ENCODE measurements at places on chromosomes 16 and 17.

GRCh38 chr16:2835638-2836493, 5.8 kb downstream of the ZG16B start:
- no peak for DNase-seq

- no peak for DNase-seq
Measured at GRCh38 chr16:28053461-28053860, 10.1 kb downstream of the GSG1L start.

GRCh38 chr16:74773446-74774222, 986 bp downstream of the FA2H start:
- peak; percentile 72 for DNase-seq

- no peak for DNase-seq
Measured at GRCh38 chr16:89004209-89004831, 27.3 kb upstream of the CBFA2T3 start.

DNA sequence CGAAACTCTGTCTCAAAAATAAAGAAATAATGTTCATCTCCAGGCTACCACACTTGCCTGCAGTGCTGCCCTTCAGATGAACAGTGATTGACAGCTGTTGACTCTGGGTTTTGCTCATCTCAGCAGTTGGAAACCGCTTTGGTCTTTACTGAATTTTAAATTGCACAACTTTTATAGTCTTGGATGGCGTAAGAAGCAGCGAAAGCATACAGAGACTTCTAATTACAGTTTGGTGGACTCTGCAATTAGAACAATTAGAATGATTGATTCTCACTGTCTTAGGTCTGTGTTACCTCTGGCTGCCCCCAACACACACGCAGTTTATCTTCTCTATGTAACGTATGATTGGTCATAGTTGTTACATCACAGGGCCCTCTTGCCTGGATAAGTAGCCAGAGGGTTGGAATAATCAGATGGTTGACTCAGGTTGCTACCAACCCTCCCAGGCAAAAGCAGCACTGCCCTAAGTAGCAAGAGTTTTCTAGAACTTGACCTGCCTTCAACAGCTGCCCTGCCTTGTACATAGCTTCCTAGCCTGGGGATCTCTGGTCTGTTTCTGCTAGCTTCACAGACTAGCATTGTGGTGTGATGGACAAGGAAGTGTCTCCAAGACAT, 1.9 kb upstream of the NAT9 start:
- DNase-seq, result no peak

- DNase-seq, result no peak
Measured at GRCh38 chr16:86029131-86029741, 130.3 kb downstream of the IRF8 start.

DNA sequence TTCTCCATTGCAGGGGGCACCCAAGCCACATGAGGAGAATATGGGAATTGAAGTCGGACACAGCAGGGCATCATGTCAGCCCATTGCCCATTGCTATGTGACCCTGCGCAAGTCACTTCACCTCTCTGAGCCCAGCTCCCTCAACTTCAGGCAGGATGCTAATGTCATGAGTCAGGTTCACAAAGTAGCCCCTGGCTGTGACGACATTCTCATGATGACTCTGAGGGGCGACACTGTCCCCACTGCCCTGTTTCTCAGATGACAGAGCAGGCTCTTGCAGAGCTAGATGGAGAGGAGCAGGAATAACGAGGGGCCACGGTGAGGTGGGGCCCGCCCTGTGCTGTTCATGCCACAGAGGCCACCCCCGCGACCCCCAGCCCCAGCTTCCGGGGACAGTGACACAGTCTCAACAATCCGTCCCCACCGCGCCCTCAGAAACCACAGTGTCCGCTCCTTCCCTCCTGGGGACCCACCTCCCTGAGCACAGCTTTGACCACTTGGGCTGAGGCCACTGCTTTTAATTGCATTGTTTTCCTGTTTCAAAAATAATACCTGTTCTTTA, 13.2 kb upstream of the ZNF469 start:
- DNase-seq, result no peak

DNA sequence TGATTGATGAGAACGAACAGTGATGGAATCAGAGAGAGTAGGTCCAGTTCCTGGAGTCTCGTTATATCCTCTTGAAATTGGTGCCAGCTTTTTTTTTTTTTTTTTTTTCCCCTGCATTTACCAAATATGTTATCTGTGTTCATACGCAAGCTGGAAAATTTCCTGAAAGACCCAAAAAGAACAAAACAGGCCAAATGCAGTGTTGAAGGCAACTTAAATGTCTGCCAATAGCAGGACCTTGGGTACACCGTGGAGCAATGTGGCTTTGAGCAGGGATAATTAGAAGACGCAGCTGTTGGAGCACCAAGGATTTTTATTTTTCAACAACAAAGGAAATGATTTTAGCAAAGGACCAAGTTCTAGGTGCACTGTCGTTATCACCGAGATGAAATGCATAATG, 105.0 kb downstream of the ABCC6 start:
- DNase-seq, result no peak

- DNase-seq, result no peak
Measured at GRCh38 chr17:50768346-50768761, 1.0 kb upstream of the ANKRD40CL start.

All from vagina (tissue), 2 donors.